ENCODE measurements at places on chromosomes 6 and 20.
A peak's percentile ranks its signal among the peaks of the same experiment; 100 is the strongest.

DNA sequence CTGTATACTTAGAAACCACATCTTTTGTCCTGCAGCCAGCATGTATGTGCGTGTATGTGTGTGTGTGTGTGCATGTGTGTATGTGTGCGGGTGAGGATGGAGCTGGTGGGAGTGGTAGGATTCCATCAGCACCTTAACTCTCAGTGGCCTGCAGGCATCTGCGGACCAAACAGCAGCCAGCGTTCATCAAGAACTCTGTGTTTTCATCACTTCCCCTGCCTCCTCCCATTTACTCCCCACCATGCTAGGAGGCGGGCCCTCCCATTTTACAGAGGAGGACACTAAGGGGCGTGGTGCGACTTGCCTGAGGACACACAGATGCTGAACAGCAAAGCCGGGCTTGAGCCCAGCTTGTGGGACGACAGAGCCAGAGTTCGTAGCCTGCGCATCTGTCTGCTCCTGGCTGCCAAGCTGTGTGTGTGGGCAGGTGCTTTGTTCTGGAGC, 8.9 kb downstream of the VSTM2L start:
- DNase-seq = no peak

DNA sequence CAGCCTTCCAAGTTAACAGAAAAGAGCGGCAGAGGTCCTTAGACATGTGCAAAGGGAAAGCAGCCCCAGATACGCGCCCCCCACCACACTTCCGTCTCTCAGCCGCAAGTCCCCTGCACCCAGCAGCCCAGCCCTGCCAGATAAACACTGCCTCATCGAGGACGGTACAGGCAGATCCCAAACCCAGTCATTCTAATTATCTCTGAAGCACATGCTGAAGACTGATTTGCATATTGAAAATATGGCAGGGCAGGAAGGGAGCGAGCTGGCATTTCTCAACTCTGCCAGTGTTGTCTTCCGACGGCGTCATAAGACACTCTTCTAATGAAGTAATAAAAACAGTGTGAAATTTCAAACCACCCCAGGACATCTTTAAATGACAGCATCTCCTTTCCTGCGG, 122.8 kb upstream of the CDH4 start:
- DNase-seq = no peak

- DNase-seq = no peak
These were observed 588 bp upstream of the NCOA3 start for GRCh38 chr20:47501116-47501481.

DNA sequence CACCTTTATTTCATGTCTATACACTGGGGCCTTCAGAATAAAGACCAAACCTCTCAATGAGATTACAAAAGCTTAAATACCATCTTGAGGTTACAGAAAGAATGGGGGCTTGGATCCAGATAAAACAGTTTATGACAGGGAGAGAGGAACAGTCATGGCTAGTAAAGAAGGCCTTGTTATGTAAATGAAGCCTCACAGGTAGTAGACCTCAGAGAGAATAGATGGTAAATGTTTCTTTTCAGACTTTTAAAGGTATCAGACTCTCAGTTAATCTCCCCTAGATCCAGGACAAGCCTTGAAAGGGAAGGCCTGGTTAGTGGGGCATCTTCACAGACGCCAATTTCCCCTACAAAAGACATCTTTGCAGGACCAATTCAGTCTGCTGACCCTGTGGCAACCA, 1325.6 kb downstream of the HACE1 start:
- no peak for DNase-seq

DNA sequence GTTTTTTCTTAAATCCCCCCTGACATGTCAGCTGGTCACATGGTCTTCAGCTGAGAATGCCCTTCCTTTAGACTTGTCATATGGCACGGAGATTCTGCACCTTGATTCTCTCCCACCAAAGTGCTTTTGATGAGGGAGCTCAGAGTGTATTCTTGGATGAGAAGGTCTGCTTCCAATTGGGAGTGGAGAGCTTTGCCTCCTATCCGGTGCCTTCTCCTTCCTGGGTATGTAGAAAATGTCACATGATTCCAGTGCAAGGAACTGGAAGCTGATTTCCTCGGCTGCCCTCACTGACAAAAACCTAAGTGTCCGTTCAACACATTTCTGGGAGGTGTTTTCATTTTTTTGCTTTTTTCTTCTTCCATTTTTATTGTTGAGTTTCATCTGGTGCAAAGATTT, 197.2 kb downstream of the TFAP2C start:
- DNase-seq = no peak

DNA sequence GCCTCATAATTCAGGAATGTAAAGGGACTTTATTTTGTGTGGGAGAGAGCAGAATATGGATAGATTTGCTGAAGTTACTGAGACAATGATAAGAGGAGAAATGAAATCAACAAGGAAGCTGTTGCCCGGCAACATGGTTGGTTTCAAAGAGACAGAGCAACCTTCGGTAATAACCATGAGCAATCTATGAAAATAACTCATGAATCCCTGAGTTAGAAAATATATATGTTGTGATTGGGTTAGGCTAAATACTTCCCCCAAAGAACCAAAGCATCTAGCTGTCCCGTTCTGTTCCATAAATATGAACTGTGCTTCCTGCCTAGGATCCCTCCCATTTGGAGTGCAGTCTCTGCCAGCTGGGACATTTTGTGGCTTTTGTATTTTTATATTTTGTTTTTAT, 23.1 kb downstream of the SERPINB1 start:
- DNase-seq = no peak

DNA sequence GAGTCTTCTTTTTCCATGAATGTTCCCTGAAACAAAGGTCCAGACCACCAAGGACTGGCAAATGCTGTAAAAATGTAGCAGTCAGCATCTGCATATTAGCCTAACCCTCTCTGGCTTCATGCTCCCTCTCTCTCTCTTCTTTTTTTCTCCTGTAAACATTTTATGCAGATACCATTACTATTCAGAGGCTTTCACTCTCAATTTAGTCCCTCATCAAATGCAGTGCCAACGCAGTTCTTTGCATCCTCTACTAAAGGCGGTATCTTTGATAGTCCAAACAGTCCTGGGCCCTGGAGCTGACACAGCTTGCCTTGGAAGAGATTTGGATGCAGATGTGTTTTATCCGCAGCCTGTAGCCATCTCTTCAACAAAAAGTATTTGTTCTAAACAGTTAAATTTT, 167.1 kb upstream of the MMS22L start:
- DNase-seq = no peak

- DNase-seq = peak; percentile 70
These were observed 2.0 kb upstream of the VARS1 start for GRCh38 chr6:31797588-31797987.

DNA sequence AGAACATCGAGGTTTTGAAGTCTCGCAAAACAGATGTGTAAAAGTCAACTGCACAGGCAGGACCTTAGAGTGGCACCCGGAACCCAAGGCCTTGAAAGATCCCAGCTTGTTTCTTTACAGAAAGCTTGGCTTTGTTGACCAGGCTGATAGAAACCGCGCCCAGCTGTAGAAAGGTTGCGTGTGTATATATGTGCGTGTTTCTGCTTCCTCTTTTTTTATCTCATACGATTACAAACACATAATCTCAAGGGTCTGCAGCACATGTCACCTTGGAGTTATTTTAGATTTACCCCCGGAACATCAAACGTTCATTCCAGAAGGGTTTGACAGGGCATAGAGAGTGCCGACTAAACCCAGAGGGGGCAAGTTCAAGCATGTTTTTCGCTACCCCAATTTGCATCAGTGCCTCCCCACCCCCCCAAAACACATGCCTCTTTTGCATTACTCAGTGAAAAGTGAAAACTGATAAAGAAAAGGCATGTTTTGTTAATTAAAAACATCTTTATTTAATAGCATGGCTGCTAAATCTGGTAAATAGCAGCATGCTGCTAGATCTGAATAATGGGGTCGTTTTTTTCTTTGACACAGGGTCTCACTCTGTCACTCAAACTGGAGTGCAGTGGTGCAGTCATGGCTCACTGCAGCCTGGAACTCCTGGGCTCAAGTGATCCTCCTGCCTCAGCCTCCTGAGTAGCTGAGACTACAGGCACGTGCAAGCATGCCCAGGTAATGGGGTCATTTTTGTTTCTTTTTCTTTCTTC, 33.2 kb upstream of the NCOA3 start:
- DNase-seq = no peak

GRCh38 chr6:36075656-36076055, 48.0 kb downstream of the MAPK14 start:
- no peak for DNase-seq

DNA sequence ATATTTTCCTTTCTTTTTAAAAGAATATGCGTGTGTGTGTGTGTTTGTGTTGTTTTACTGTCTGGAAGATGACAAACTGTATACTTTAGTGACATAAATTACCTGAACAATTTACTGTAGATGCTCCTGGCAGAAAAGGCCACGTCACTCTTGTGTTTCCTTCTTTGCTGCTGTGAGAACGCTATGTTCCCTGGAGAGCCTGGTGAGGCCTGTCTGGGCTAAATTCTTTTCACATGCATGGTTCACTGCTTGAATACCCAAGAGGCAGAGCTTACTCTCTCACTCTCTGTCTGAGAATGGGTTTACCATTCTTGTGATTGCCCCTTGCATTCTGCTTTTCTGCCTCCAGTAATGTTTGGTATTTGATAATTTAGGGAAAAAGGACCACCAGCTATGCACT, 64.3 kb downstream of the EDN1 start:
- no peak for DNase-seq

DNA sequence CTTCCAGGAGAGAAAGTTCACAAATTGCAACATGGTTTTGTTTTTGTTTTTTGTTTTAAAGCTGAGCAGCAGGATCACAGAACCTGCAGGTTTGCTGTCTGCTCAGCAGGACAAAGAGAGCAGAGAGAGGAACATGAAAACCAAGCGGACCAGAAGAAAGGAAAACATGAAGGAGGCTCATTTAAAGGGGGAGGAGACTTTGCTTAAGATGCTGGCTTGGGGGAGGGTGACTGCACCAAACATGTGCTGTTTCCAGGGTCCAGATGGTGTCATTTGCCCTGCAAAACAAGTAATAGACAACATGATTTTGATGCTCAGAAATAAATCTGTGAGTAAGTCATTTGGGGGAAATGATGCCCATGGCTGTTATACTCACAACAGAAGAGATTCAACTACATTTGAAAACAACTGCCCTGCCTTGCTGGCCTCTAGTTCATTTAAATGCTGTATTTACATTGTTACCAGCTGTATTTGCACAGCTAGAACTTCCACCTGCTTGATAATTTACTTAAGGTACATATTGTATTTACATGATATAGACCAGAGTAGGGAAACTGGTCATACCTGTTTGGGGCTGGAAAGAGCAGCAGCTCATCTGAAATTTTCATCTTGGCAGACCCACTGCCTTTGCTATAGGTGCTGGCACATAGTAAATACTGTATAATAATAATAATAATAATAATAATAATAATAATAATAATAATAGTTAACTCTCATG, 32.2 kb upstream of the CHD6 start:
- no peak for DNase-seq

- DNase-seq = no peak
These were observed 11.2 kb upstream of the SERPINB6 start for GRCh38 chr6:2982426-2983117.

DNA sequence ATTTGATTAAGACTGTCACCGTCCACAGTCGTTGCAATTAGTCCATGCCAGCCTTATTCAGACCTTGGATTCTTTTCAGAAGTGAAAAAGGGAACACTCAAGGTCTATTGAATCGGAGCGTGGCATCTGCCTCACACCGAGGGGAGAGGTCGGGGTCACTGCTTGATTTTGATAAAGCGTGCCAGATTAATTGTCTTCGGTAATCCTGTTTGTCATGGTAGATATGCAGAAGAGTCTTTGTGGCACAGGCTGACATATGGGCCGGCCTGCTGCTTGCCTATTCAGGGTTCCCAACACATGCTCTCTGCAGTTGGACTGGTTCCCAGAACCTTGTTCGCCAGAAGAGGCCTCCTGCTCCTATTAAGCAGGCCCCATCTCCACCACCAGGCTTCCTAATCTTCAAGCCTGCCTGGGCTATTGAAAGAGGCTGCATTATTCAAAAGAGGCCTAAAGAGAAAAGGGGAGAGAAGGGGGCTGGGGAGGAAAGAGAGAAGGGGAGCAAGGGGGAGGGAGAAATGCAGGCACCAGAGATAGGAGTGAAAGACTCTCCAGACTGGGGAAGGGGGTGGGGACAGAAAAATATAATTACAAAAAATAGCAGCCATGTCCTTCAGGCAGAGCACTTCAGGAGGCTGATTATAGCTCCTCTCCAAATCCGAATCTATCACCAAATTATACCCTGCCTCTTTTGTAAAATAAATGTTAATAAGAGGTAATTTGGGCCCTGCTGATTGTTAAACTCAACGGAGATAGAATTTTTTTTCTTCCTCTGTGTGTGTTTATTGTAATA, 611.3 kb downstream of the HDGFL1 start:
- DNase-seq = no peak

Measured in activated CD4-positive, alpha-beta T cell treated with anti-CD3 and anti-CD28 coated beads, Interleukin-2, Interleukin-6, amounts not matched to agents 100 ng/mL and 50 ng/mL, durations not matched to agents 16 hours and 8 hours (primary cell).